T1000 (cell line): ENCODE measurements at places on chromosomes 16 and 17.

DNA sequence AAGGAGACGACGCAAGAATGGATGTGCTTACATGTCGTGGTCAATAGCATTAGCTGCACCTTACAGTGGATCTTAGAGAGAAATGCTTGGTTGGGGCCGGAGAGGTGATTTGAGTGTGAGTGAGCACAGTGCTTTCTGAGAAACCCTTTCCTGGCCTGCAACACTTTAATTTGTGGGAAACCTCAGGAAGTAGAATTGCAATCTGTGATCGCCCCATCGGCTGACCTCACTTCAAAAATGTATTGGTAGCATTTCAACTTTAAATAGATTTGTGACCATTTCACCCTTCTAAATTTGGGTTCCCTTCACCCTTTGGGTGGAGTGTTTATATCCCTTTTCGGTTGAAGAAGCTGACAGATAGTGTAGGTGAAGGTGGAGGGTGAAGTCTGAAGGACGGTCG lies 13.2 kb downstream of the PRKCB start:
- no peak for DNase-seq

DNA sequence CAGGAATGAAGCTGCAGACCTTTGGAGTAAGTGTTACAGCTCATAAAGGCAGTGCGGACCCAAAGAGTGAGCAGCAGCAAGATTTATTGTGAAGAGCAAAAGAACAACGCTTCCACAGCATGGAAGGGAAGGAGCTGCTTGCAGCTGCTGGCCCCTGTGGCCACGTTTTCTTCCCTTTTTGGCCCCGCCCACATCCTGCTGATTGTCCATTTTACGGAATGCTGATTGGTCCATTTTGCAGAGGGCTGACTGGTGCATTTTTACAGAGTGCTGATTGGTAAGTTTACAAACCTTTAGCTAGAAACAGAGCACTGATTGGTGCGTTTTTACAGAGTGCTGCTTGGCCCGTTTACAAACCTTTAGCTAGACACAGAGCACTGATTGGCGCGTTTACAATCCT lies 841.5 kb downstream of the CDH11 start:
- DNase-seq: no peak

- DNase-seq: peak; percentile 61
Observed at GRCh38 chr16:11100239-11100750, 155.7 kb downstream of the SOCS1 start.

GRCh38 chr16:15493466-15494180 lies 59.2 kb downstream of the BMERB1 start:
- no peak for DNase-seq

GRCh38 chr17:47682138-47682537 lies 11.8 kb upstream of the TBKBP1 start:
- DNase-seq: no peak

DNA sequence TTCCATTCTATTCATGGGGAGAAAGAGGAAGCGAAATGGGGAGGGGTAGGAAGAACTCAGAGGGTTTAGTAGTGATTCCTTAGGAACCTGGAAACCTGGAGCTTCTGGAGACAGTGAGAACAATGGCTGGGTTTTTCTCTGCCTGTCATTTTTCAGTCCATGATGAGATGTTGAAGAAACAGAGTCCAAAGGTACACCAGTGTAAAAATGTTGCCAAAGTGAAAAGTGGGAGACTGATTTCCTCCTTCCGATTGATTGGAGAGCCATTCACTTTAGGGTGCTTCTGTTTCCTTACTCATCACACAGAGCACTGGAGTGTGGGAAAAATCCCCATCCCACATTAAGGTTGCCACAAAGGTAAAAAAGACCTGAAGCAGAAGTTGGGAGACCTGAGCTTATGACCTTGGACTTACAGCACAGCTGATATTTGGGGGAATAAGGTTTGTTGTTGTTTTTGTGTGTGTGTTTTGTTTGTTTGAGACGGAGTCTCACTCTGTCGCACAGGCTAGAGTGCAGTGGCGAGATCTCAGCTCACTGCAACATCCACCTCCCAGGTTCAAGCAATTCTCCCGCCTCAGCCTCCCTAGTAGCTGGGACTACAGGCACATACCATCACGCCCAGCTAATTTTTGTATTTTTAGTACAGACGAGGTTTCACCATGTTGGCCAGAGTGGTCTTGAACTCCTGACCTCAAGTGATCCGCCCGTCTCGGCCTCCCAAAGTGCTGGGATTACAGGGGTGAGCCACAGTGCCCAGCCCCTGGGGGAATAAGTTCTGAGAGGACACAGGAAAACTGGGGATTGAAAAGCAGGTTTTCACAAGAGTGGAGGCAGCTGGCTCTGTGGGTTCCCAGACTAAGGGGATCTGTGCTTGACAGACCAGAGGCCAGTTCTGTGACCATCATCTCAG lies 1.4 kb upstream of the DHX8 start:
- DNase-seq: no peak

GRCh38 chr17:29659155-29659554 lies 36.4 kb upstream of the CORO6 start:
- DNase-seq: no peak

GRCh38 chr17:7408863-7409262 lies 1.2 kb downstream of the NLGN2 start:
- DNase-seq: no peak

DNA sequence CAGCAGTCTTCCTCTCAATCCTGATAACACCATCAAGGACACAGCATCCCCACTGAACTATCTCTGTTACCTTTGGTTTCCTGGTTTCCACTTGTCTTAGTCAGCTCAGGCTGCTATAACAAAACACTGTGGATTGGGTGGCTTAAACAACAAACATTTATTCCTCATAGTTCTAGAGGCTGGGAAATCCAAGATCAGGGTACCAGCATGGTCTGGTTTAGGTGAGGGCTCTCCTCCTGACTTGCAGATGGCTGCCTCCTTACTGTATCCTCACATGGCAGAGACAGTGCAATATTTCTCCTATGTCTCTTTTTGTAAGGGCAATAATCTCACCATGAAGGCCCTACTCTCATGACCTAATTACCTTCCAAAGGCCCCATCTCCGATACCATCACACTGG lies 103.2 kb upstream of the AXIN2 start:
- no peak for DNase-seq

DNA sequence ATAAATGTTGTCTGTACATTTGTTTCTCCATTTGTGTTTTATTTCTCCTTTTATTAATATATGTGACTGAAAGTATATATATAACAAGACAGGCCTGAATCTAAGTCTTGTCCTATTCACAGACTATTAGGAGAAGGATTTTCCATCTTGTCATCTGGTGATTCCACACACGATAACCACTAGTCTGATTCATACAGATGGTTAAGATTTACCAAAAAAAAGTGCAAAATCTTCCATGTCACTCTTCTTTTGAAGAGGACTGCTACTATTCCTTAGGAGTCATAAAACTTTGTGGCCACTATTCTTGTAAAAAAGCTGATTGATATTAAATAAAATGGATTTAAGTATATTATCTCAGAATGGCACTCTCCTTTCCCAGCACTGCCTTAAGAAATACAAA lies 156.3 kb downstream of the ITFG1 start:
- DNase-seq: no peak

DNA sequence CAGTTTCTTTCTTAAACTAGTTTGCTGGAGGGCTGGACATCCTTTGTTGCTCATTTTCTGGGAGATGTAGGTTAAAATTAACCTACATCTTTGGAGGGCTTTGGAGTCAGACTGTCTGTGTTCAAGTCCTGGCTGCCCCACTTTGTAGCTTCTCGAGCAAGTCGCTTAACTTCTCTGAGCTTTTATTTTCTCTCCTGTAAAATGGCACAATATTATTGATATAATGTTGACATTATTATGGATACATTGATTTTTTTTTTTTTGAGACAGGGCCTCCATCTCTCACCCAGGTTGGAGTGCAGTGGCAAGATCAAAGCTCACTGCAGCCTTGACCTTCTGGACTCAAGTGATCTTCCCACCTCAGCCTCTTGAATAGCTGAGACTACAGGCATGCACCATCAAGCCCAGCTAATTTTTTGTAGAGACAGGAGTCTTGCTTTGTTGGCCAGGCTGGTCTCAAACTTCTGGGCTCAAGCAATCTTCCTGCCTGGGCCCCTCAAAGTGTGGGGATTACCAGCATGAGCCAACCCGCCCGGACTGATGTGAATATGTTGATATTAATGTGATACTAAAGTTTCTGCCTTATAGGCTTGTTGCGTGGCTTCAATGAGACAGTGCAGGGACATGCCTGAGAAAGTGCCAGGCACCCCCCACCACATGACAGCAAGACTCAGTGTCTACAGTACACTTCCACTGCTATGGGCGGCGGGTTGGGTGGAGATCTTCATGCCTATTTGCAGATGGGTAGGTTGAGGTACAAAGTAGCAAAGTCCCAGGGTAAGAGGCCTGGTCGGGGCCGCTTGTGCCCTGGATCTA lies 31.6 kb upstream of the RMI2 start:
- no peak for DNase-seq

DNA sequence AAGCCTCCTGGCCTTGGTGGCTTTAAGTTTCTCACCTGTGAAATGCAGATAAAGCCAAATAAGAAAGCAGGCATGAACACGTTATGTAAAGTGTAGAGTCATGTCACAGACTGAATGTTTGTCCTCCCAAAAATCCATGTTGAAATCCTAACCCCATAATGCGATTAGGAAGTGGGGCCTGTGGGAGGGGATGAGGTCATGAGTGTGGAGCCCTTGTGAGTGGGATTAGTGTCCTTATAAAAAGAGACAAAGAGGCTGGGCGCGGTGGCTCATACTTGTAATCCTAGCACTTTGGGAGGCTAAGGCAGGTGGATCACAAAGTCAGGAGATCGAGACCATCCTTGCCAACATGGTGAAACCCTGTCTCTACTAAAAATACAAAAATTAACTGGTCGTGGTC lies 19.5 kb upstream of the C16orf78 start:
- no peak for DNase-seq

DNA sequence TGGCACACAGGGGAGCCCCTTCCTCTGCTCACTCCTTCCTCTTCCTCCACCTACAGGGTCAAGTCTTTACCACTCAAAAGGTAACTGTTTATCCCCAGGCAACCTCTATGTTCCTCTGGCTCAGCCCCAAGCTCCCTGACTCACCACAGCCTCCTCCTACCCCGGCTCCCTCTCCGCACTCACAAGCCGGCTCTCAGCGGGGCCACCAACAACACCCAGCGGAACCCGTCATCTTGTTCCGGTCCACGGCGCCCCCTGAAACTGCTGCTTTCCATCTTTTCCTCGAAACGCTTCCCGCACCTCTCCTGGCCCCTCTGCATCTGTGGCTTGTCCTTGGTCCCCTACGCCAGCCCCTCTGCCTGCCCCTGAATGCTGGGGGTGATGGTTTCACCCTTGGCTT lies 58.4 kb downstream of the NXN start:
- DNase-seq: no peak
